Mammary epithelial cell (primary cell): ENCODE measurements at places on chromosomes 13 and 19. TPM values are rescaled to one million over a fixed set of nuclear protein-coding genes. Genes with fewer than 3 reads are reported as not detected.
A peak's percentile ranks its signal among the peaks of the same experiment; 100 is the strongest.

- no peak for DNase-seq
Observed at GRCh38 chr13:40534456-40534855, 132.0 kb downstream of the FOXO1 start.

- no peak for DNase-seq
Observed at GRCh38 chr19:40822161-40822560, 23.2 kb downstream of the EGLN2 start.

- peak; percentile 29 for DNase-seq
Observed at GRCh38 chr13:49436890-49437289, 7.0 kb downstream of the CAB39L start.

- no peak for DNase-seq
Observed at GRCh38 chr19:44746616-44746945, 1.9 kb upstream of the BCL3 start.

- DNase-seq: peak; percentile 41
Observed at GRCh38 chr19:37933937-37934358, 26.9 kb downstream of the SIPA1L3 start.

DNA sequence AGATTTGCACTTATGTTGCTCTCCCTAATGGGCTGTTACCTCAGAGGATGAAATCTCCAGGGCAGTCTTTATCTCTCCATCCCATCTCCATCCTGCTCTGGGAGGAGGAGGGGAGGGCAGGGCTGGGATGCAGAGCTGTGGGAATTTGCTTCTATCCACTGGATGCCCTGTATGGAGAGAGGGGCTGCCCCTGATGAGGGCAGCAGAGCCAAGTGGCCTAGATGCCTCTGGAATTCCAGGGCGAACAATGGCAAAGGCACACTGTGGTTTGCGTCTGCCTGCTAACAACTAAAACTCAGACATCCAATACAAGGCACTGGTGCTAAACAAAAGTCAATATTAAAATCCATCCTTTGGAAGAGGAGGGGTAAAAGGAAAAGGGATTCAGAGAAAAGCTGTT is 165.1 kb downstream of the COG6 start:
- DNase-seq: no peak

DNA sequence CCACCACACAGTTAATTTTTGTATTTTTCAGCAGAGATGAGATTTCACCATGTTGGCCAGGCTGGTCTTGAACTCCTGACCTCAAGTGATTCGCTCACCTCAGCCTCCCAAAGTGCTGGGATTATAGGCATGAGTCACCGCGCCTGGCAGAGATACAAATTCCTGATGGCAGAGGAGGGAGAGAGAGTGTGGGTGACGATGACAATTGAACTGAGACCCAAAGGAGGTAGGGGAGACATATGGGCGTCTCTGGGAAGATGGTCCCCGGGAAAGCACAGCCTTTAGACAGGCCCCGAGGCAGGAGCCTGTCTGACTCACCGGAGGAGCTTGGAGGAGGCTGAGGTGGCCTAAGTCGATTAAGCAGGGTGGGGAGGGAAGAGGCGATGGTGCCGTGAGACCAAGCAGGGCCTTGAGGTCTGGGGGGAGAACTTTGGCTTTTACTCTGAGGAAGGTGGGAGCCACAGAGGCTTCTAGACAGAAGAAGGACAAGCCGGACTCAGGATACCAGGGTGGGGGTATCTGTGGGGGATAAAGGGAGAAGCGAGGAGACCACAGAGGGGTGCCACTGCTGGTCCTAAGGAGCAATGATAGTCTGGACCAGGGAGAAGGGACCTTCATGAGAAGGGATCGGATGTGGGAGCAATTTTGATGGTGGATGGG is 38.2 kb downstream of the ARRDC2 start:
- DNase-seq: peak; percentile 83

GRCh38 chr13:62551588-62551987 is 1135.9 kb upstream of the PCDH20 start:
- no peak for DNase-seq

DNA sequence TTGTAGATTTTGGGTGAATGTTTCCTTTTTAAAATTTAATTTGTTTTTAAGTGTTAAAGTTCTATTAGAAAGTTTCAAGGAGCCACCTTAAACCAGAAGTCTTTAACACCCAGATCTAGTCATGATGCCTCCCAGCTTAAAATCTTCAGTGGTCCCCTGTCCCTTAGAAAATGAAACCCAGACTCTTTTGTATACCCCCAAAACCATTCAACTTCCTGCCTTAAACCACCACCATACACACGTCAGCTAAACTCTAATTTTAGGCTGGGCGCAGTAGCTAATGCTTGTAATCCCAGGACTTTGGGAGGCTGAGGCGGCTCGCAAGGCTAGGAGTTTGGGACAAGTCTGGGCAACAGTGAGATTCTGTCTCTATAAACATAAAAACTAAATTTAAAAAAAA is 37.9 kb downstream of the N4BP2L1 start:
- no peak for DNase-seq

- no peak for DNase-seq
Observed at GRCh38 chr13:64506246-64506645, 2723.9 kb downstream of the PCDH9 start.

DNA sequence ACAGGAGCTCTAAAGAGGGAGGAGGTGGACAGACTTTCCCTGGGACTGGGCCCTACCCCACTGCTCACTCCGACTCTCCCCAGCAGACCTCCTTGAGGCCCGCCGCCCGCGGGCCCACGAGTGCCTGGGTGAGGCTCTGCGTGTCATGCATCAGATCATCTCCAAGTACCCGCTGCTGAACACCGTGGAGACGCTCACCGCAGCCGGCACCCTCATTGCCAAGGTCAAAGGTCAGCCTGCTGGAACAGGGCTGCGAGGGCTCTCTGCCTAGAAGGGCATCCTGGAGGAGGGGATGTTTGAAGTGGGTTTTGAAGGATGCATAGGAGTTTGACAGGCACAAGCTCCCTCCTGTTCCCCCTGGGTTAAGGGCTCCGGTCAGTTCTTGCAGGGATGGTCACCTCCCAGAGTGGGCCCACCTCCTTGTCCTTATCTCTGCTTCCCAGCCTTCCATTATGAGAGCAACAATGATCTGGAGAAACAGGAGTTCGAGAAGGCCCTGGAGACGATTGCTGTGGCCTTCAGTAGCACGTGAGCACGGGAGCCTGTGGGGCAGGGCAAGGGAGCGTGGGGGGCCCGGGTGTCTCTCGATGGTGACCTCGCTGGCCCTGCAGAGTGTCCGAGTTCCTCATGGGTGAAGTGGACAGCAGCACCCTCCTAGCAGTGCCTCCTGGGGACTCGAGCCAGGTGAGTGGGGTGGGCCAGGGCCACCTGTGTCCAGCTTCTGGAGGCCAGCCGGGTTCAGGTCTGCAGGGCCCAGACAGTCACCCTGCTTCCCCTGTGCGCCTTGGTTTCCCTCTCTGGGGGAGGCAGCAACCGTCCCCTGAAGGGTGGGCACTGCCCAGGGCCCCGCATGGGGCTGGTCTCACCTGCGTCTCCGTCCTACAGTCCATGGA is 6.3 kb downstream of the ARHGAP45 start:
- DNase-seq: no peak

DNA sequence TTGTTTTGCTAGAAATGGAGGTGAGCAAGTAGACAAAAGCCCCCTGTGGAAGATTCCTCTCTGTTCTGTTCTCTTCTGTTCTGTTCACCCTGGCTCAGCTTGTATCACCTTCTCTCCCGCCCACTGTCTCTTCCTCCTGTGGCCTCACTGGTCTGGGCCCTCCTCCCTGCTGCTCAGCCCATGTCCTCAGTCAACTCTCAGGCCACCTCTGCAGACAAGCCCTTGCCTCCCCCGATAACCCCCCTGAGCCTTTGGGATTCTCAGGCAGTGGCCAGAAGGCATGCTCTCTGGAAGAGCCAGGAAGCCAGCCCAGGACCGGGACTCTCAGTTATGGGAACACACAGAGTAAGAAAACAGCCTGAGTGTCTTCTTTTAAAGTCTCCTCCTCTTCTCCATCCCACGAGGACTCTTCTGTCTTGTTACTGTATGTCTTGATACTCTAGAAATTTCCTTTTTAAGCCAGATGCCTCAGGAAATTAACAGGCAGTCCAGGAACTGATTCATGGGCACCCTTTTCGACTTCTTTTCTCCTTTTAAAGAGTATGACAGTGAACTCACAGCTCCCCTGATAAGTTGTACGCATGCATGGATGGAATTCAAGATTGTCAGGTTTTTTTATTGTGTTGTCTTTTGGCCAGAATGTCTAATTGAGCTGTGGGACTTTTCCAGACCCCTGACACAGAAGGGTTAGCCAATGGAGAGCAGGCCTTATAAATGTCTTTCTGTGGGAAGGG is 33.7 kb downstream of the SHISA2 start:
- DNase-seq: no peak

DNA sequence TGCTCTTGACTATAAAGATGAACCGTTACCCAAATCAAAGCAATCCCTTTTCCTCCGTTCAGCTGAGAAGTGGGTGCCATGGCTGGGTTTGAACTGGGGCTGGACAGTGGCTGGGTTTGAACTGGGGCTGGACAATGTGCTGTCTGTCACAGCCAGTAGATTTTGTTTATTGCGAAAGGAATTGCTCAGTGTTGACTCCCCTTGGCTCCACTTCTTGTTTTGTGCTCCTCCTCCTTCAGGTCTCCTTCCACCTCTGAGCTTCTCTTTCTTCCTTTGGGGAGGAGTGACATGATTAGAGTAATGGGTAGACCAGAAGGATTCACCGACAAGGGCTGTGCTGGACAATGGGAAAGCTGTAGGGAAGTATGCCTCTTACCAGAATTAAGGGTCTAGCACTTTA is 19.4 kb upstream of the MBNL2 start:
- DNase-seq: no peak

DNA sequence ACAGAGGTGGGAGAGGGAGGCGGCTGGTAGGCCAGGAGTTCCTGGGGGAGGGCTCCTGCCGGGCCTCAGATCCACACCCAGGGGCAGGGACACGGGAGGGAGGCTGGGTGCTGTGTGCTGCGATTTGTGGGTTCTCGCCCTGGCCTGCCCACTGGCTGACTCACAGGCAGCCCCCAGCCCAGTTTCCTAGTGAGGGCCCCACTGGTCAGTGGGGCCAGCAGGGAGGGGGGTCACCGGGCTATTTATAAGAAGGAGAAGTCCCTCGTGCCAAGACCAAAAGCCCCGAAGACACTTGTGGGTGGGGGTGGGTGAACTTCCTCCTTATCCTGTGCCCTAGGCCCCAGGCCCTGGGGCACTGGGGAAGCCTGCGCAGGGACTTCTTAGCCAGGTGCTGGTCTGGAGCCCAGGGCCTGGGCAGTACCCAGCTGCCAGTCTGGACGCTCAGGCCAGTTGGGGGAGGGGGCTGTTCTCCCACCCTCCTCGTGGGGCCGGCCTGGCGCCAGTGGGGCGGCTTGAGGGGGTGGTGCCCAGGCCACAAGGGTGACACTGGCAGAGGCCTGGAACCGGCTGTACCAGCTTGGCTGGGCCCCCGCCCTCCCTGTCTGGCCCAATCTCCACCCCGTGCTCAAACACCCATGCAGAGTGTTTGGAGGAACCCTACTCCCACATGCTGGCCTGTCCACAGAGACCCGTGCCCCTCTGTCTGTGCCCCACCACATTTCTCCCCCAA is 5.0 kb upstream of the JUNB start:
- no peak for DNase-seq

DNA sequence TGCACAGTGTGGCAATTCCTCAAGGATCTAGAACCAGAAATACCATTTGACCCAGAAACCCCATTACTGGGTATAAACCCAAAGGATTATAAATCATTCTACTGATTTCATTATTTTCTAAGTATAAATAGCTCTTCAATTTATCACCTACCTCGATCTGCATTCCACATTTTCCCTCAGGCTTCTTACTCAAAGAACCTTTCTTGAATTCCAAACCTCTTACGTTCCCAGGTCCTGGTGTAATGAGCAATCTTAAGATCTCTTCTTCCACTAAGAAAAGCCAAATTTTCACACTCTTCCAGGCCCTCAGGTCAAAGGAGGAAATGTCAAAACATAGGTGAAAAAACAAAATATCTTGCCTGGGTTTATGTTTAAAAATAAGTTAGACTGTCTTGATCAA is 237.3 kb upstream of the GPC6 start:
- peak; percentile 72 for DNase-seq

- no peak for DNase-seq
Observed at GRCh38 chr19:14054721-14055120, 7.2 kb downstream of the PALM3 start.

DNA sequence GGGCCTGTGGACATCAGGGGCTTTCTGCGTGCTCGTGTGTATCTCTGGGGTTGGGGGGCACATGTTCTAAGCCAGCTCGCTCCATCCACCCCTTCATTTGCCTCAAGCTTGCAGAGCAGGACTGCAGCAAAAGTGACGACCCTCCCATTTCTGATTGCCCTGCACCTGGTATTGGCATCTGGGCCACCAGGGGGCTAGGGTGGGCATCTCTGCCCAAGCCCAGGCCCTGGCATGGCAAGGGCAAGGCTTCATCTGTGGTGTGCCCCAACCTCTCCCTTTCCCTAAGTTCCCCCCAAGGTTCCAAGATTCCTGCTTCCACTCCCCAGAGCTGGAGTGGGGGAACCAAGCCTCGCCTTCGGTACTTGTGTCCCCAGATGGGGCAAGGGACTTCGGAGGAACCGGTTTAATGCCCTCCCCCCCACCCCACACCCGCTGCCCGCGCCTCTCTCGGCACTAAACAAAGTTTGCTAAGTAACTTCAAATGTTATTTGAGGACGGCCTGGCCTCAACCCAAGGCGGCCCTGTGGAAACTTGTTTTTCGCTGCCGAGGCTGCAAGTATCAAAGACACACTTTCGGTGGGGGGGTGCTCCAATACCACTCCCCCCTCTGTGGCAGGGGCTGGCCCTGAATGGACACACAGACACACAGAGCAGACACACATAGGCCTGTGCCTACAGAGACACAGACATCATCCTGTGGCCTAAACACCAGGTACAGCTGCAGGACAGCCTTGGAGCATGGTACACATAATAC is 12.2 kb downstream of the NFIX start:
- DNase-seq: peak; percentile 50

DNA sequence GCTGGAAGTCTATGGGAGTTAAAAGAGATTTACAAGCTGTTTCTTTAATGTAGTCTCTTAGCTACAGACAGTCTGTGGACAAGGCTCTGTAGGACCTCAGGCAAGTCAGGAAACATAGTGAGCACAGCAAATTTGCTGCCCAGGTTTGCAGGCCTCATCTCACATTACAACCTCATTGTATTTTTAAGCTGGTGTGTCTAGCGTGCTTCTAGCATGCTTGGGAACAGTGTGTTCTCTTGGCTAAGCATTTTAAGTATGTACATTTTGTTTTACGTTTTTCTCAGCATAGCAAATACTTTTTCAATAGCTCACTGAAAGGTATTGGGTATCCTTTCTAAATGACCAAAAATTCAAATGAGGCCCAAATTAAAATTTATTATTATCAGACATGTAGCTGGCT is 113.2 kb downstream of the STARD13 start:
- DNase-seq: no peak

GRCh38 chr19:49816590-49816989 is 1.5 kb upstream of the MED25 start:
- no peak for DNase-seq

FREM2 gene
- total RNA-seq: 5.7 TPM

PRSS57 gene
- total RNA-seq: not detected

MISP3 gene
- total RNA-seq: 0.51 and 1.2 TPM in 2 replicates

PDE4C gene
- 0.11 TPM in 1 of 2 replicates, not detected in the other for total RNA-seq

IGFL2 gene
- total RNA-seq: under 0.01 TPM

PCDH20 gene
- not detected for total RNA-seq

NPHS1 gene
- total RNA-seq: not detected in 2 replicates

KLHL1 gene
- not detected in 2 replicates for total RNA-seq

PSG2 gene
- total RNA-seq: not detected

FCAR gene
- not detected in 2 replicates for total RNA-seq

DCT gene
- not detected in 2 replicates for total RNA-seq

NLRP9 gene
- total RNA-seq: not detected

RFPL4A gene
- not detected for total RNA-seq

KCNRG gene
- 1.7 TPM for total RNA-seq
